ENCODE measurements at places on chromosomes 7 and 10.

- peak; percentile 7 for ATAC-seq
Observed at GRCh38 chr7:130874071-130874915, 140.3 kb upstream of the KLF14 start.

- no peak for ATAC-seq
Observed at GRCh38 chr7:135971366-135971725, 5.8 kb downstream of the MTPN start.

DNA sequence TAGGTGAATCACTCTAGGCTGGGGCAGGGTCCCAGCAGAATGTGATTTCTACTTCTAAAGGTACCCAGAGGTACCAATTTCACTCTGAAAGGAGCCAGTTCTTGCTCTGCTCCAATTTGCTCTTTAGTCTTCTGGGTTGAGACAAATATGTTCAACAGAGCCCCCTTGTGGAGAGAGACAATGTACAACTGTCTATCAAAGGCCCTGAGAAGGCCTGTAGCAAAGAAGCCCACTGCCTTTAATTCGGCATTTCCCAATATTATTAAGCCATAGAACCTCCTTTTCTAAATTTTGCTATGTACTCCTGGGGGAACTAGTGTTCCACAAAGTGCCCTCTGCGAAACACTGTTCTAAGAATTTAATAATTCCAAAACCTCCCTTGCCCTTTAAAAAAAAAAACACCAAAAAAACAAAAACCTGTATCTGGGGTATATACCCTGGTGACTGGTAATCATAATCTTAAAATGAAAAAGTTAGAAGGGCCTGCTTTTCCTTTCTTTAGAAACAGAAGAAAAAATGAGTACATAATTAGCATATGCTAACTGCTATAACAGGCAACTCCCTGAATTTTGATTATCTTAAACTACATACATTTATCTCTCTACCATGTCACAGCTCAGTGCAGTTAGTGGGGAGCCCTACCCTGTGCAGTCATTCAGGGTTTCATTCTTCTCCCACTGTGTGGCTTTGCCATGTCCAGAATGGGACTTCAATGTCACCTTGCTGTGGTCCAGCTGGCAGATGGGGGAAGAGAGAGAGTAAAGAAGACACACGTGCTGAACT, 160.9 kb upstream of the BMPER start:
- ATAC-seq, result no peak

DNA sequence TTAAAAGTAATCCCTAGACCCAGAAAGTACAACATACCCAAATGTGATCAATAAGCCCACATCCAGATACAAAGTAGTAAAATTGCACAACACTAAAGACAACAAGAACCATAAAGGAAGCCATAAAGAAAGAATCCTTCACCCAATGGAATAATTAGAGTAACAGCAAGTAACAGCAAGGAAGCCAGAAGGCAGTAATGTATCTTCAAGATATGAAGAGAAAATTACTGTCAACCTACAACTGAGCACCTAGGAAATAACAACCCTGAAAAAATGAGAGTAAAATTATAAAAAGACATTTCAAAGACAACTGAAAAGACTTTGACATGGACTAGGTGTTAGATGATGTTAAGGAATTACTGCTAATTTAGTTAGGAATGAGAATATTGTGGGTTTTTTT, 60.5 kb downstream of the CNOT4 start:
- no peak for ATAC-seq

DNA sequence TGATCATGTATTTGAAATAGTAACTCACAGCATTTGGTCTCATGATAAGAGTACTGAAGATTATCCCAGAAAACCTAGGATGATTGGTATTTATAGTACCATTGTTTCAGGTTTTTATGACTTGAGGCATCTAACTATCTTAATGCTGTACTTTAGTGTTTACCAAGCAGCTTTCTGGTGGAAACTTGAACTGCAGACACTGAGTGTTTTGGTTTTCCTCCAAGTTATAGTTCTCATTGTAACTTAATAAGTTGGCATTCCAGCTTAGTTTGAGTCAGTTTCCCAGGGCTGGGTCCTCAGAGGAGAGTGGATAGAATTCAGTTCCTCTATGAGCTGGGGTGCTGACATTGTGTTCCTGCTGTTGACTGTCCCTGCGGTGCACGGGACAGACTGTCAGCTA, 50.4 kb downstream of the SEC23IP start:
- no peak for ATAC-seq

DNA sequence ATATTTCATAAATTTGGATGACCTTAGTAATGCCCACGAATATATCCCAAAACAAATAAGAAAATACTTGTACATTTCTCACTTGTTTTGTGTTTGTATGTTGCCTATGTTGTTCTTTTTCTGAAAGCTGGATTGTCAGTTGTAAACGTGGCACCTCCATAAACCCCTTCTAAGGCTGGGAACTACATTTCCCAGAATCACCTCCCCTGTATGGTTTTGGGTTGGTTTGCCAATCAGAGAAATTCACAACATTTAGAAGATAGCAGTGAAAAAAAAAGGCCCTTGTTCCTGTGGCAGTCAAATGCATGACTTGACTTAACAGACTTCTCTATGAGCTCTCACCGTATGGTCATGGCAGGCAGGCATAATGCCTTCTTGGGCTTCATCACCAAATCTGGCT, 676.3 kb upstream of the STEAP1 start:
- ATAC-seq, result no peak

- no peak for ATAC-seq
Observed at GRCh38 chr10:31033147-31033546, 1.5 kb upstream of the ZNF438 start.

DNA sequence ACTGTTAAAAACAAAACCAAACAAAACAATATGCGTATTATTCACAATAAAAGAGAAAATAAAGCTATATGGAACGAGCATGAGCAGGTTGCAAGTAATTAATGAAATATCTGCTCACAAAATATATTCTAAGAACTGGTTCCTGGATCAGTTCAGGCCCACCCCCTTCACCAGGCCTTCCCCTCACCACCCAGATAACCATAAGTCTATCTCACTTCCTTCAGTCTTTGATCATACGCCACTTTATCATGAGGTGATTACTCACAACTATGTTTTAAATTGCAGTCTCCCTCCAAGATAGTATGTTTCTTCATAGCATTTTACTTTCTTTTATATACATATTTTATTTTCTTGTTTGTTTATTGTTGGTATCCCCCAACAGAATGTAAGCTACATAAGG, 263.1 kb upstream of the HGF start:
- no peak for ATAC-seq

GRCh38 chr7:53119514-53119941, 84.1 kb downstream of the POM121L12 start:
- no peak for ATAC-seq

- ATAC-seq, result no peak
Observed at GRCh38 chr10:25304606-25305005, 129.8 kb downstream of the GPR158 start.

- no peak for ATAC-seq
Observed at GRCh38 chr7:156833312-156833711, 59.7 kb downstream of the LMBR1 start.

DNA sequence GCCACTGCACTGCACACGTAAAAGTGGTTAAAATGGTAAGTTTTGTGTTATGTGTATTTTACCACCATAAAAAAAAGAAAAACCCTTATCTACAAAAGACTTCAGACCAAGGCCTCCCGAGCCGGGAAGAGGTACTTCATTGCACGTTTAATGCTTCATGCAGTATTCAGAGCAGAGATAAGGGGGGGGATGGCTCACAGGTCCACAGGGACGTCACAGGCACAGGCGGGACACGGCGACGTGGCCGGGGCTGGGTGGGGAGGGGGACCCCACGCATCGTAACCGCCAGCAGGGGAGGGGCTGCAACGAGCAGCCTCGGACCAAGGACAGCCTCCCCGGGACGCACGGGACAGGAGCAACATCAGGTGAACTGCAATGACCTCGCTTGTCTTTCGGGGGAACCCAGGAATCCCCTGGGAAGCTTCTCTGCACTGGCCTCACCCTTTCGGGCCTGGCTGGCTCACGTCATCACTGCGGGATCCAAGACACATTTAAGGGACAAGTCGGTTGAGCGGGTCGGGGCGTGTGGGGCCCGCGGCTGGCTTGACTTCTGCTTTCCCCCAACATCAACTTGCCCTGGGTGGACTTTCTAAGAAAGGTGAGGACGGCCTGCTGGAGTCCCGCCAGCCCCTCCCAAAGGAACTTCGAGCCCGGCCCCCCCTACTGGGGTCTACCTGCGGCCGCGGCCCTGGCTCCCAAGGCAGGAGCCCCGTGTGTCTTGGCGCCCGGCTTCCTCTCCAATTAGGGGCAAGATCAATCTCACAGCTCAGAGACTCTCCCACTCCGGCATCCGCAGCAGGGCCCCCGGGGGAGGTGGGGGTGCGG, 29.6 kb upstream of the PDGFA start:
- no peak for ATAC-seq

- ATAC-seq, result no peak
Observed at GRCh38 chr7:129775695-129776361, 164.3 kb downstream of the NRF1 start.

DNA sequence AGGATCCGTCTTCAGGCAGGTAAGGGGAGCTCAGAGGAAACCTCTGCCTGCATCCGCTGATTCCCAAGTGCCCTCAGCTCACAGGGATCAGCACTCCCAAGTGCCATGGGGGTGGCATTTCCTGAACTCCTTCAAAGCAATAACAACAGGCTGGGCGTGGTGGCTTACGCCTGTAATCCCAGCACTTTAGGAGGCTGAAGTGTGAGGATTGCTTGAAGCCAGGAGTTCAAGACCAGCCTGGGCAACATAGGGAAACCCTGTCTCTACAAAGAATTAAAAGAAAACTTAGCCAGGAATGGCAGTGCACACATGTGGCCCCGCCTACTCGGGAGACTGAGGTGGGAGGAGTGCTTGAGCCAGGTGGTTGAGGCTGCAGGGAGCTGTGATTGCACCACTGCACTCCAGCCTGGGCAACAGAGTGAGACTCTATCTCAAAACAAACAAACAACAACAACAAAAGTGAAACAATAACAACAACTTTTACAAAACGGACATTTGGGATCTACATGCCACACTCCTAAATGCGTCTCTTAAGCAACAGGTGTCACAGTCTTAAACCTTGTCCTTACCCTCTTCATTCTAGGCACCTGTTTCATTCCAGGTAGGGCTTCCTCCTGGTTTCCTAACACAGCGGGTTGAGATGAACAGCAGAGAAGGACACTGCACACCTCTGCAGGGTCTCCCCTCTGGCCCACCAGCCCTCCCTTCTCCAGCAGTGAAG, 73.8 kb downstream of the PAXIP1 start:
- no peak for ATAC-seq

- ATAC-seq, result no peak
Observed at GRCh38 chr7:95290166-95290830, 34.0 kb downstream of the PON1 start.

- ATAC-seq, result no peak
Observed at GRCh38 chr7:40194745-40195144, 59.9 kb downstream of the SUGCT start.

- ATAC-seq, result no peak
Observed at GRCh38 chr7:2357165-2357564, 2.5 kb downstream of the EIF3B start.

- no peak for ATAC-seq
Observed at GRCh38 chr10:51057925-51058324, 16.4 kb upstream of the PRKG1 start.

GRCh38 chr7:34320926-34321661, 336.9 kb upstream of the NPSR1 start:
- peak; percentile 65 for ATAC-seq

DNA sequence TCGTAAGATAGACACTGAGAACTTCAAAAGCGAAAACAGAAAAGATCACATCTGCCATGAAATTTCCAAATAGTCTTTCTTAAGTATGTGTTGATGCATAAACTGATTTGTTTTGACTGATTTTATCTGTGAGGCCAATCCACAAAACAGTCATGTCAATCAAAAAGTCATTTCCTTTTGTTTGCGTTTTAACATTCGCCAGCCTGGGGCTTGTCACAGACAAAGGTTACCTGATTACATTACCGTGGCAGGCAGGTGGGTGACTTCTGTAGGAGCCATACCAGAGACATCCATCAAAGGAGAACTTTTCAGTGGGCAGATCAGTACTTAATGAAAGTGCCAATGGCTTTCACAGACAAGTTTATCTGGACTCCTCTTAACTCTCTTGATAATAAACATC, 45.5 kb upstream of the BET1 start:
- ATAC-seq, result no peak

- no peak for ATAC-seq
Observed at GRCh38 chr7:36082216-36082615, 70.8 kb upstream of the EEPD1 start.
